ENCODE measurements at places on chromosomes 2 and 18.

- DNase-seq: no peak
These were observed 267.9 kb downstream of the FBXO15 start for GRCh38 chr18:73879766-73880165.

DNA sequence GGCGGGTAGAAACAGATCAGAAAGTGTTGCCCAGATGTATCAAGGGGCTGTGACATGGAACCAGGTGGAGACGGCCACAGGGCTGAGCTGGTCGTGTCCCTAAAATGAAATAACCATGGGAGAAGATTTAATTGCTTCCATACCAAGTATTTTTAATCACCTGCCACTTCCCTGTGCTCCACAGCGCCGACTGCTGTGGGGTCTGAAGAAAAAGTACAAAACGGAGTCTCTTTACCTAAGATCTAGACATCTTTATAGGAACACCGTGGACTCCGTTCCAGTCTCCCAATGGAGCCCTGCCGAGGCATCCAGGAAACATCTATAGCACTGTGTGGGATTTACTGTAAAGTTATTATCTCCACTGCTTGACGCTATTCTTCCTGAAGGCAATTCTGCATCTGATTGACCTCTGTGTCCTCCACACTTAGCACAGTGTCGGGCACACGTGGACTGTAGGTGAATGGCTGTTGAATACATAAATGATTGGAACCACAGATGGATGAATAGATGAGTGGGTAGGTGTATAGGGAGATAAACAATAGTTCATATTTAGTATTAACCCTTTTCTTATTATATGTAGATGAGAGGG is 21.6 kb upstream of the GYPC start:
- no peak for DNase-seq

DNA sequence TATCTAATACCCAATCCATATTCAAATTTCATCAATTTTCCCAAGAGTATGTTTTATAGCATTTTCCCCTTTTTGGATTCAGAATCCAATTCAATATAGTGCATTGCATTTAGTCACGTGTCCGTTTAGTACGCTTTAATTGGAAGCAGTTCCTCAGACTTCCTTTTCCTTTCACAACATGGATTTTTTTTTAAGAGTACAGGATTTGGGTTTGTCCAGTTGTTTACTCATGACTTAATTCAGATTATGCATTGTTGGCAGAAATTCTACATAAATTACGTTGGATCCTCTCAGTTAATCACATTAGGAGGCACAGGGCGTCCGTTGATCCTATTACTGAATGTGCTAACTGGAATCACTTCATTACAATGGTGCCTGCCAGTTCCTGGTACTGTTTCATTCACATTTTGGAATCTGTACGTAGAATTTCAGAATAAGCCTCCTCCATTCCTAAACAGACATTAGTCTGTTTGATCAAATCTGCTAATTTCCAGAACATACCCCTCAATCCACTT is 70.0 kb upstream of the ATIC start:
- DNase-seq: no peak

GRCh38 chr2:233418052-233418760 is 63.9 kb downstream of the DGKD start:
- DNase-seq: no peak

- no peak for DNase-seq
These were observed 345.3 kb upstream of the CDH2 start for GRCh38 chr18:28522236-28522635.
